Right atrium auricular region (tissue), 2 donors: ENCODE measurements at places on chromosomes 1 and 21. TPM values are rescaled to one million over a fixed set of nuclear protein-coding genes. Genes with fewer than 3 reads are reported as not detected.

The TFAP2E gene
- not detected for total RNA-seq

The ACTN2 gene
- 595 TPM for total RNA-seq

The OTUD7B gene
- 12.1 TPM for total RNA-seq

The HENMT1 gene
- 0.55 TPM for total RNA-seq

The MCOLN3 gene
- 2.9 TPM for total RNA-seq

The OVAAL gene
- 2.0 TPM for total RNA-seq

The LCE1C gene
- not detected for total RNA-seq

The GFI1 gene
- total RNA-seq: 0.30 TPM

DNA sequence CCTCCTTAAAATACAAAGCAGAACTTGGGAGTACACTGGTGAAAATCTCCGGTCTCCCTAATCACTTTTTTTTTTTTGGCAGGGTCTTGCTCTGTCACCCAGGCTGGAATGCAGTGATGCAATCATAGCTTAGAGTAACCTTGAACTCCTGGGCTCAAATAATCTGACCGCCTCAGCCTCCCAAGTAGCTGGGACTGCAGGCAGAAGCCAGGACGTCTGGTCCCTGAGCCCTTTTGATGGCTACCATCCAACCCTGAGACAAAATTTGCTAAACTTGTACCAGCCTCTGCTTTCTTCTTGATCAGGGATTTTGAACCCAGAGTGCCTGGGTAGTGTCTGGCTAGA, 4.1 kb downstream of the L1TD1 start:
- H3K27me3 ChIP-seq: peaks cover 20% of the 10 kb centered on the region
- no peaks in the 10 kb centered on the region for H3K4me1 ChIP-seq
- H3K4me3 ChIP-seq: no peak overlapping the region
- H3K27ac ChIP-seq: no peak overlapping the region

GRCh38 chr1:10782491-10783244, 13.8 kb downstream of the CASZ1 start:
- H3K27me3 ChIP-seq: no peaks in the 10 kb centered on the region
- H3K36me3 ChIP-seq: no peaks in the 10 kb centered on the region

DNA sequence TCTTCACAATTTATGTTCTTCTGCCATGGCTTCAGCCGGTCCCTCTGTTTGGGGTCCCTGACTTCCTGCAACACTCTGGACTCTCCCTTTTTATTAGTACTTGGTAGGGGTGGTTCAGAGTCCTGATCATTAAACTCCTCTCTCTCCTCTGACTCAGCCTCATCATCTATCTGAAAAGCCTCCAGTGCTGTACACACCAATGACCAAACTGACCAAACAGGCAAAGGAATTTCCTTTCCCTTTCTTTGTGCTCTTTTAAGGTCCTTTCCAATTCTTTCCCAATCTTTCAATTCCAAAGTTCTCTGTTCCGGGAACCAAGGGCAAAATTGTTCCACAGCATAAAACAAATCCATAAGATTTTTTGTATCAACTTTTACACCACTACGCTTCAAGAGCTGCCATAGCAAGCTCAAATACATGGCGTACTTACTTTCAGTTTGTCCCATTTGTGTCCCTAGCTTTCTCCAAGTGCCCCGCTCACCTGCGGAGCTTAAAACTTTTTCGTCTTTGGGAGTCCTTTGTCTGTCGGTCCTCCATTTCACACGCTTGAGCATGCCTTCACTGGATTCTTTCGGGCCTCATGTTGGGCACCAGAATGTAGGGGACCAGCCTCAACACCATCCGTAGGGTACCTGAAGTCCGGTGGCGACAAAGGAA, 9.6 kb downstream of the DAP3 start:
- no peaks in the 10 kb centered on the region for H3K36me3 ChIP-seq
- no peak for DNase-seq
- no peak overlapping the region for H3K27ac ChIP-seq
- H3K4me3 ChIP-seq: no peak overlapping the region

GRCh38 chr1:74690364-74690696, 16.7 kb upstream of the ERICH3 start:
- no peaks in the 10 kb centered on the region for H3K27me3 ChIP-seq
- no peak for DNase-seq
- no peak overlapping the region for H3K27ac ChIP-seq
- no peaks in the 10 kb centered on the region for H3K36me3 ChIP-seq

- H3K36me3 ChIP-seq: no peaks in the 10 kb centered on the region
- H3K4me1 ChIP-seq: no peaks in the 10 kb centered on the region
- DNase-seq: no peak
- H3K4me3 ChIP-seq: no peak overlapping the region
- no peak overlapping the region for H3K27ac ChIP-seq
These were observed 39.6 kb upstream of the GPR153 start for GRCh38 chr1:6300342-6301048.

DNA sequence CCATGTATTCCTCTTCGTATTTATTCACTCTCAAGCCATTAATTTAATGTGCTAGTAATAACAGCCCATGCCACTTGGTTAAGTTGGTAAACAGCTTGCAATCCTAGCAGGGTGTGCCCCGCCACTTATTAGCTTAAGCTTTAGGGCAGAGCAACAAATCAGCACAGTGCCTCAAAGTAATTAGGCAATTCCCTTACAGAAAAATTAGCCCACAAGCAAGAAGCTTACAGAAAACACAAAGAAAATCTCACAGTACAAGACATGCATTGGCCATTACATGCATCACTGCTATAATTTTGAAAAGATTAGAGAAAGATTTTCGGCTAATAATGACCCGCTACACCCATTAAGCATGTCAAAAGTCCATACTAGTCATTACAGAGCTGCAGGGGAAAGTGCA, 47.6 kb downstream of the TGFB2 start:
- H3K36me3 ChIP-seq: no peaks in the 10 kb centered on the region
- DNase-seq: no peak
- H3K4me3 ChIP-seq: no peak overlapping the region
- no peak overlapping the region for H3K27ac ChIP-seq

- no peak for DNase-seq
- H3K4me1 ChIP-seq: no peaks in the 10 kb centered on the region
- no peaks in the 10 kb centered on the region for H3K27me3 ChIP-seq
- H3K4me3 ChIP-seq: no peak overlapping the region
- no peak overlapping the region for H3K27ac ChIP-seq
These were observed 46.9 kb downstream of the PTP4A2 start for GRCh38 chr1:31891280-31891679.

DNA sequence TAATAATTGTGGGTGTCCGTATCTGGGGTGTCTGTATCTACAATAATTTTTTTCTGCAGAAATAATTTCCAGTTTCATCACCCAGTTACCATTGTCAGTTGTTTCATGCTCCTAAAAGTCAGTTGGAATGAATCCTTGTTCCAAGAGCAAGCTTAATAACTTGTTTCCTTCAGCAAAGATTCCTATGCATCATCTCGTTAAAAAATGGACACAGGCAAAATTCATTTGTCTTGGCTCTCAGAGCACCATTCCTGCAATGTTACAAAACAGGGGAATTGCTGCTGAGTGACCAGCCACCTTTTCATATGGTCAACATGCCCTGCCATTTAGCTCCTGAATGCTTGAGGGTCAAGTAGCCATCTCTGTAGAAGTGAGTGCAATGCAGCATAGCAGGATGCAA, 393.4 kb downstream of the KCNT2 start:
- no peak overlapping the region for H3K4me3 ChIP-seq
- H3K4me1 ChIP-seq: no peaks in the 10 kb centered on the region
- H3K27me3 ChIP-seq: no peaks in the 10 kb centered on the region
- H3K36me3 ChIP-seq: no peaks in the 10 kb centered on the region
- H3K27ac ChIP-seq: no peak overlapping the region

- H3K27ac ChIP-seq: peak overlapping the region; percentile 46
- no peak overlapping the region for H3K4me3 ChIP-seq
- no peaks in the 10 kb centered on the region for H3K36me3 ChIP-seq
- no peaks in the 10 kb centered on the region for H3K4me1 ChIP-seq
- no peak for DNase-seq
These were observed 39.7 kb downstream of the CAPZB start for GRCh38 chr1:19445417-19446342.

GRCh38 chr1:233094691-233095090, 144.3 kb downstream of the NTPCR start:
- H3K27me3 ChIP-seq: no peaks in the 10 kb centered on the region
- H3K27ac ChIP-seq: no peak overlapping the region
- no peaks in the 10 kb centered on the region for H3K36me3 ChIP-seq
- DNase-seq: no peak

DNA sequence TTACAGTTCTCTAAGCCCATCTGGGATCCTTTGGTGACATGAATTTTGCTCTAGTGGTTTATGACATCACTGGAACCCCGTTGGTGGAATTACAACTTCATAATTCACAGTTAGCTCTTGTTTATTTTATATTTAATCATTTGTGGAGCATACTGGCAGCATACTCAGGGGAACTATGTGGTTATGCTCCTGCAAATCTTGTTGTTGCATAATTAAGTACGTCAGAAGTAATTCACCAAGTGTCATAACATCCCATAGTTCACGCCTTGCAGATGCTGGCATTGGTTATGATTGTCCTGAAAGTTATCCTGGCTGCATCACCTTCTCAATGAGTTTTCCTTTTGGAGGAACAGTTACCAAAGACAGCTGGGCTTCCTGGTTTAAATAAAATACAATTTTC, 16.5 kb downstream of the PRRX1 start:
- H3K27ac ChIP-seq: peak overlapping the region; percentile 43
- no peaks in the 10 kb centered on the region for H3K4me1 ChIP-seq
- no peak for DNase-seq

DNA sequence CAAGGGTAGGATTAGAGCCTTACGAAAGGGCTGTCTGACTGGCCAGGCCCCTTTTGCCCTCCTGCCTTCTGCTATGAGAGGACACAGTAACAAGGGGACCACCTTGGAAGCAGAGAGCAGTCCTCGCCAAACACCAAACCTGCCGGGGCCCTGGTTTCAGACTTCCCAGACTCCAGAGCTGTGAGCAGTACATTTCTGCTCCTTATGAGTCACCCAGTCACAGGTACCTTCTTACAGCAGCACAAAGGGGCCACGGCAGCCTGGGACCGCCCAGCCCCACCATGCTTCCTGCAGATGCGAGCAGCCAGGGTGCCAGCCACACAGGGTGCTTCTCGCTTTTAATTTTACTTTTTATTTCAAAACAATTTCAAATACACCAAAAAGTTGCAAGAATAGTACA, 17.2 kb upstream of the POFUT2 start:
- H3K4me1 ChIP-seq: no peaks in the 10 kb centered on the region
- peak overlapping the region; percentile 88 for H3K27ac ChIP-seq
- no peaks in the 10 kb centered on the region for H3K27me3 ChIP-seq
- no peak for DNase-seq

DNA sequence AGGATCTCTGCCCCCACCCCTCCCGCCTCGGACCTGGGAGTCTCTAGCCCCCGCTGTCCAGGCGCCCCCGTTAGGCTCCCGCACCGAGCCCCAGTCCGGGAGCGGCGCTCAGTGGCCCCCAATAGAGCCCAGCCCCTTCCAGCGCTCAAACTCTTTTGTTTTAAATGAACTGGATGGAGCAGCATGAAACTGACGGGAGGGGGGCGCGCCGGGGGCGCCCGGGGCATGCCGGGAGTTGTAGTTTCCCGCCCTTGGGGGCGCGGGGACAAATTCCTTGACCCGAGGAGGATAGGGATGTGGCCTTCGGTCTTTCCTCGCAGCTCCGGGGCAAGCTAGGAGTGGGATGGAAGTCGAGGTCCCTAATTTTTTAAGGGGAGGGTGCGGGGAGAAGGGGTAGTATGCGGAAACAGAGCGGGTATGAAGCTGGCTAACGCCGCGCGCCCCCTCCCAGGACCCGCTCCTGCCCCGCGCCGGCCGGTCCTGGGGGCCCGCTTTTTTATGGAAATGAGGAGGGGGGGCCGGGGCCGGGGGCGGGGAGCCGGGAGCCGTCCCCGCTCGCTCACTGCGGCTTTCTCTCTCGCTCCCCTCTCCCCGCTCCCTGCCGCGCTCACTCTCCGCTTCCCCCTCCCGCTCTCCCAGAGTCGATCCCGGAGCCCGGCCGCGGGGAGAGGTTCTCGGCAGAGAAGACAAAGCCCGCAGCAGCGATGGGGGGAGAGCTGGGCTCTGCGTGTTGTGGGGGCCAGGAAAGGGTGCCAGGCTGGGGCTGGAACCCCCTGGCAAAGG, at the start of gene MEX3A:
TSS of gene MEX3A (minus strand) at position 157 of the 783 bp plus-strand sequence. CDS start 467 bp downstream, outside the sequence.
- no peaks in the 10 kb centered on the region for H3K36me3 ChIP-seq
- H3K27me3 ChIP-seq: no peaks in the 10 kb centered on the region
- DNase-seq: peak; percentile 81
- peak within 1 kb of the TSS; percentile 62 for H3K27ac ChIP-seq
- peak within 1 kb of the TSS; percentile 59 for H3K4me3 ChIP-seq
- no peaks in the 10 kb centered on the region for H3K4me1 ChIP-seq

DNA sequence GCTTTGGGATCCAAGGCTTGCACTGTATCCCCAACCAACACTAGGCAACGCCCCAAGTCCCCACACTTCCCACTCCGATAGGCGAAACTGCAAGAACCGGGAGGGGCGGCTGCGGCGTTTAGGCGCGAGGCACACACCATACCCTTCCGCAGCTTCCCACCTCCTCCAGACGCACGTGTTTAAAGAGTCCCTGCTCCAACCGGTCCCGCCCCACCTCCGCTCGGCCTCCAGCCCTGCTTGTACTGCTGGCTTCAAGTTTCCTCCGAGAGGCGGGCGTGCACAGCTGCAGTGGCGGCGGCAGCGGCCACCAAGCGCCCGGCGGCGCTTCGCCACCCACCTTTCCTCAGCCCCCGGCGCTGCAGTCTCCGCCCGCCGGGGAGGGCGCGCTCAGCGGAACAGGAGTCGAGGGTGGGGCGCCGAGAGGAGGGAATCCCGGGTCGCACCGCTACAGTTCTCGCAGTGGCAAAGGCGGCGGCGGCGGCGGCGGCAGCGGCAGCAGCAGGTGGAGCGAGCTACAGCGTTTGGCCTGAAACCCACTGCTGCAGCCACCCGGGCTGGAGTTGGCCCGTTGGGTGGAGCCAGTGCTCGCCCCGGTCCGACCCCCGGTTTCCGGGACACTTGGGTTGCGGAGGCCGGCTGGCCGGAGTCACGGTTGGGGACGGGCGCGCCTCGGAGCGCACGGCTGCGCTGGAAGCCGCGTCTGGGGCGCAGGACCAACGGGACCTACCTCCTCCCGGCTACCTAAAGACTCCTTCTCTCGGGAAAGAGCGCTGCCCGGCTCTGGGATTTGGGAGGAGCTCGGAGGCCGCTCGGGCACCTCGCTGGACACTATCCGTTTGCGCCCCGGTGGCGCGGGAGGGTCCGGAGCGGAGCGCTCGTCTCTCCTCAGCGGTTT, at the start of gene CNIH3:
TSS of gene CNIH3 (plus strand) at position 457 of the 895 bp plus-strand sequence. CDS start 858 bp downstream, outside the sequence.
- no peaks in the 10 kb centered on the region for H3K36me3 ChIP-seq
- no peak within 1 kb of the TSS for H3K4me3 ChIP-seq
